ENCODE measurements at places on chromosomes 1 and 21.

DNA sequence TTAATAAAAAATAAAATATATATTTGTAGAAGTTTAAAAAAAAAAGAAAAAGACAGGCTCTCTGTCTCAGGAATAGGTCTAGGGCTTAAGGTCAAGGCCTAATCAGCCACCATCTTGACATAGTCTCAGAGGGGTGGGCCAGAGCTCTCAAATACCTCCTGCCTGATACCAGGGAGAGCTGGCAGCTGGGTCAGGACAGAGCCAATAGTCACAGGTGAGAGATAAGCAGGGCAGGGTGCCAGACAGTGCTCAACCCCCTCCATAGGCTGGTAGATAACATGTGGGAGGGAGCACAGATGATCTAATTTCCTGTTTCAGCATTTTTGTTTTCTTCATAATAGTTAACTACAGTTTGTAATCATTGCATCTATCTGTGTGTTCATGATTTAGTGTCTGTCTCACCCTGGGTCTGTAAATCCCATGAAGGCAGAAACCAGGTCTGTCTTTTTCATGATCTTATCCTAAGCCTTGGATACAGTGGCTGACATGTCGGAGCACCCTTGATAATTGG lies 152.0 kb upstream of the GRIK3 start:
- DNase-seq: no peak

DNA sequence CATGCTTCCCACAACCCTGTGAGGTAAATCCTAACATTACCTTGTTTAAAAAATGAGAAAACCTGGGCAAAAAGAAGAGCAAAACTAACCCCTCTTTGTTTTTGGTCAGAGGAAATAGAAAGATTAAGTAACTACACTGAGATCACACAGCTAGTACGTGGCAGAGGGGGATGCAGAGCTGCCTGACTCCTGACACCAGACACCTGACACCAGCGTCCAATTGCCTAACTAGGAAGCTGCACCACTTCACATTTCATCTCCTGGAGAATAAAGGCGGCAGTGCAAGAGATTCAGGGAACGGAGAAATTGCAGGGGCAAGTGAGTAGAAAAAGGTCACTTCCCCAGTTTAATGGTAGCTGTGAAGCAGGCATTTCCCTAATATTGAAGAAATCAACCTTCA lies 229.3 kb upstream of the PTBP2 start:
- DNase-seq: no peak

DNA sequence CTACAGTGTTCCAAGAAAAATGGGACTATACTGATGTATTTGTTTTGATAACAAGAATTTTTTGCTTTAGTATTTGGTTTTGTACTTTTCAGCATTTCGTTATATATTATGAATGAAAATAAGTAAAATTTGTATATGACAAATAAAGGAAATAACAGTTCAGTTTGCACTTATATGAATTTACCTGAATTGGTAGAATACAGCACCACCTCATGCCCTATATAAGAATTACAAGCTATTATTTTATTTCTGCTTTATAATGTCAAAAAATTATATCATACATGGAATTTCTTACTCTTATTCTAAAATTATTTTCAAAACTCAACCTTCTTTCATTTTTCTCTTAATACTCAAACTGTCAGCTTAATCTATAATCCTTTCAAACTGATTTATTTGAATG lies 14.6 kb downstream of the EFCAB7 start:
- no peak for DNase-seq

GRCh38 chr1:181655756-181656155 lies 172.4 kb downstream of the CACNA1E start:
- DNase-seq: no peak

- no peak for DNase-seq
Observed at GRCh38 chr1:197984289-197984688, 67.1 kb downstream of the LHX9 start.

DNA sequence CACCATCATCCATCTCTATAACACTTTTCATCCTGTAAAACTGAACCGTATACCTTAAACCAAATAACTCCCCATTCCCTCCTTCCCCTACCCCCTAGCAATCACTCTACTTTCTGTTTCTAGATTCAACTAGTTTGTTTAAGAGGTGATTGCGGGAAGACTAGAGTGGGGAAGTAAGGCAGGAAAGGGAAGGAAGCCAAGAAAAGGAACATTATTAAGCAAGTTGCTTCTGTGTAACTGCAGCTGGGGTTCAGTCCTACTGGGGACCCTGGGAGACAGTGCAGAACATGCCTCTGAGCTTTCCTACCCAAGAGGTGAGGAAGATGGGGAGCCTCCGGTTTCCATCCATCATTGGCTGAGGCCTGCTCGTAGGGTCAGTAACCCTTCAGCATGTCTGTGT lies 28.9 kb upstream of the H3-3A start:
- DNase-seq: no peak

DNA sequence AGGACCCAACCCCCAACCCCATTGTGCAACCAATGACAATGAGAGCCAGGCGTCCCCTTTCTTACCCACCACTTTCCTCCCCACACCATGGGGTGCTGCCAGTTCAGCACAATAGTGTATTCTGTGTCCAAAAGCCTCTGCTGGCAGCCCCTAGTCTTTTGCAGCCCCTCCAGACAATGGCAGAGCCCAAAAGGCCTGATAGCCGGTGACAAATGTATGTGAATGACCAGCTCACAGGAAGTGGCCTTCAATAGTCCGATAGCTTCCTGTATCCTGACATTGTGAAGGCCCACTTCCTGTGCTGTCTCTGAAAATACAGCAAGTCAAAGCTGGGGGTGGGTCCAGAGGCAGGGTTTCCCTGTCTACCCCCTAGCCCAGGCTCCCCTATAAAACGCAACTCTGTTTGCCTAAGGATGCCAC lies 16.6 kb downstream of the SMIM12 start:
- DNase-seq: no peak

DNA sequence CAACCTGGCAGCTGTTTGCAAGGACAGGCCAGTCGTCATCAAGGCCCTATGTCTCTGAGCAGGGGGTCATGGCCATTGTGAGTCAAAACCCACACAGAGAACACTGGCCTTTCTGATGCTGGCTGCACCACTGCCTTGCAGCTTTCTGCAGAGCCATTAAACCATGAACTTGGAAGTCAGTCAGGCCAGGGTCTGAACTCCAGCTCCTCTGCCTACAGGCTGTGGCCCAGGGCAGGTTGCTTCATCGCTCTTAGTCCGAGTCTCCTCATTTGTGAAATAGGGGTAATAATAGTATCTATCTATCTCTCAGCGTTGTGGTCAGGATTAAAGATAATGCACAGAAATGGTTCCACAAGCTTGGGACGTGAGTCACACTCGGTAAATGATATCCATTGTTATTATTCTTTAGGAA lies 35.8 kb upstream of the HIVEP3 start:
- no peak for DNase-seq

GRCh38 chr1:51627672-51628071 lies 10.8 kb downstream of the OSBPL9 start:
- DNase-seq: no peak

Measured in stimulated activated CD8-positive, alpha-beta memory T cell treated with anti-CD3 and anti-CD28 coated beads, Interleukin-7, amount 100 ng/mL, for 48 hours (primary cell).